GM06990 (cell line): ENCODE measurements at places on chromosomes 5 and 9.

GRCh38 chr5:18202164-18202563, 567.9 kb downstream of the TAF11L14 start:
- DNase-seq, result no peak

DNA sequence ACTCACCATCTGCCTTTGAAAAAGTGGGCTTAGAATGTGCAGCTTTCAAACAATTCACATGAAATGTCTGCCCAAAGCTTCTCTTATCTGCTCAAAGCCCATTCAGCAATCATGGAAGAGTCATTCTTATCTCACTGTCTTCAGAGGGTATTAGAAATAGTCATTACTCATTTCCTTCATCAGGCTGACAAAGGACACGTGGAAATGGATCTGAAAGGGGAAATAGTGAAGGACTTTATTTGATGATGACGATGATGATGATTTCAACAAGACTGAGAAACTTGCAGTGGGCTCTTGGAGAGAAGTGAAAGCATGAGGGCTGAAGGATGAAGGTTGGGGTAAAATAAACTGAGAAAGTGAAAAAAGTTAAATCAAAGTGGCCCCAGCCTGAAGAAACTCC, 194.3 kb downstream of the SMARCA2 start:
- peak; percentile 31 for DNase-seq

GRCh38 chr5:123350742-123351141, 72.5 kb downstream of the CEP120 start:
- DNase-seq, result no peak

- peak; percentile 37 for DNase-seq
These were observed 57.2 kb downstream of the COL5A1 start for GRCh38 chr9:134698587-134699342.

DNA sequence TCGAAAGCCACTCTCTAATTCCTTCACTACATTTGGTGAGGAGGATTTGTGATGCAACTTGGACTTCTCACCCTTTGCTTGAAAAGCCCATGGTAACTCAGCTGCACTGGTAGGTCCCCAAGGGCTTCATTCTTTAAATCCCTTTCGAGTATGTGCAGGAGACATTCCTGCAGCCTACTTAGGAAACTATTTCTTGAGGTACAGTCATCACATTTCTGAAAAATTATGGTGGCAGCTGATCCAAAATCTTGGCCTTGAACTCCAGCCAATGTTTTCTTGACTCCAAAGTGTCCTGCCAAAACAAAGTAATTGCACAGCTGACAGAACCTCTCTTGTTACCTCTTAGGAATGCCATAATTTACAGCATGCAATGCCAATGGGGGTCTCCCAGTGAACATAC, 99.7 kb downstream of the NPR3 start:
- no peak for DNase-seq

- DNase-seq, result no peak
These were observed 38.6 kb upstream of the PIK3R1 start for GRCh38 chr5:68176802-68177479.

- DNase-seq, result no peak
These were observed 88.0 kb upstream of the ELL2 start for GRCh38 chr5:96049398-96050272.

GRCh38 chr5:144429405-144429804, 258.7 kb downstream of the KCTD16 start:
- DNase-seq, result no peak

DNA sequence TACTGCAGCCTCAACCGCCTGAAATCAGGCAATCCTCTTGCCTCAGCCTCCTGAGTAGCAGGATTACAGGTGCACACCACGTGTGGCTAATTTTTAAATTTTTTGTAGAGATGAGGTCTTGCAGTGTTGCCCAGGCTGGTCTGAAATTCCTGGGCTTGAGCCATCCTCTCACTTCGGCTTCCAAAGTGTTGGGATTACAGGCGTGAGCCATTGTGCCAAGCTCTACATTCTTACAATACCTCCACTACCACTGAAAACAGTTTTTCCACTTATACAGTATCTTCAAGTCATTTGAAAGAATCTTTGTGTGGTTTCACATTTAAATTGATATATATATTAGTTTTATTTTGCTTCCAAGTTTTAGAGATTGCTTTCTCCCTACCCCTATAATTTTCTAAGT, 42.6 kb downstream of the LARP1 start:
- no peak for DNase-seq

DNA sequence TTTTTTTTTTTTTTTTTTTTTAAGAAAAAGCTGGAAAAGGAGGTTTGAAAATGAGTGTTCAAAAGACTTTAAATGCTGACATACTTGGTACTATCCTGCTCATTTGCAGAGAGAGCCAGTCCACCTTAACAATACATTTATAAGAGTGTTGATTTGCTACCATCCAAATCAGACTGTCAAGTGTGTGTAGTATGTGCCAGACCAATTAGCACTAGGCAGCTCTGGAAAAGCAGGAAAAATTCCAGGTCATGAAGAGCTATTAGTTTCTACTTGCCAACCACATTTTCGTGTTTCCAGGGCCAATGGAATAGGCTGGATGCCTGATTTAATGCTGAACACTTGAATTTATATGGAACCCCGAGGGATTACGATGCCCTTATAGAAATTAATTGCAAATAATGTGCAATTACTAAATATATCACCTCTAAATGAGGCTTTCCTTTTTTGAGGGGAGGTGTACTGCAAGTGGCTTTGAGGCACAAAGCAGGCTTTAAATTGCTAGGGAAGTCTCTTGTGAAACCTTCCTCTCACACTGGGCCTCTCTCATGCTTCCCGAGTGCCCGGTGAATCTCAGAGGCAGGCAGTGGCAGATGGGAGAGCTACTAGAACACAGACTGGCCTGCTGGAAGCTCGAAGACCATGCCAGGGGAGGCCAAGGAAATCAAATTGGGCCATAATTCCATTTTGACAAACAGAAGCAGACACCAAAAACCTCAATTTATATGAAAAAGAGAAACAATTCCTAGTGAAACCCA, 178.7 kb downstream of the PPP2R2B start:
- DNase-seq, result no peak

DNA sequence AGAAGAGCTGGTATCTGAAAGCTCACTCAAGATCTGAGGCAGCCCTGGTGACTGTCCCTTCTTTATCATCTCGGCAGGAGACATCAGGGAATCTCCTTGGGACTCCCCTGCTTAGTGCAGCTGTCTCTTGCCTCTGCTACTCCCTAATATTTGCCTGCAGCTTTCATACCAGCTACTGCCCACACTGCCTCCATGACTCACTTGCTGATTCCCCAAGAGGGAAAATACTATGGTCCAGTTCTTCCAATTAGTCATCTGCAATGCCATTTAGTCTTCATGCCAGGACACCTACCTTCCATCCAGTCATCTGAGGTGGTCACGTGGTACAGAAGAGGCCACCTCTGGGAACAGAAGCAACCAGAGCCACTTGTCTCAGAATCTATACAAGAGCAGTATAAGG, 270.8 kb downstream of the NTRK2 start:
- DNase-seq, result no peak

DNA sequence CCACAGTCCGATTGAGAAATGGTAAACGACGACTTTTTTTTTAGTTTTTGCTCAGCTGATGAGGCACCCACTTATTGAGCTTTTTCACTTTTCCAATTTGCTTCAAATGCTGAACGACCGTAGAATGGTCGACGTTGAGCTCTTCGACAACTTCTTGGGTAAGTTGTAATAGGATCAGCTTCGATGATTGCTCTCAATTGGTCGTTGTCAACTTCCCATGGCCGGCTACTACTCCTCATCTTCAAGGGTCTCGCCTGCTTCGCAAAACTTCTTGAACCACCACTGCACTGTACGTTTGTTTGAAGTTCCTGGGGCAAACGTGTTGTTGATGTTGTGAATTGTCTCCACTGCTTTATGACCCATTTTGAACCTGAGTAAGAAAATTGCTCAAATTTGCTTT, 35.7 kb downstream of the NSD1 start:
- DNase-seq, result no peak

DNA sequence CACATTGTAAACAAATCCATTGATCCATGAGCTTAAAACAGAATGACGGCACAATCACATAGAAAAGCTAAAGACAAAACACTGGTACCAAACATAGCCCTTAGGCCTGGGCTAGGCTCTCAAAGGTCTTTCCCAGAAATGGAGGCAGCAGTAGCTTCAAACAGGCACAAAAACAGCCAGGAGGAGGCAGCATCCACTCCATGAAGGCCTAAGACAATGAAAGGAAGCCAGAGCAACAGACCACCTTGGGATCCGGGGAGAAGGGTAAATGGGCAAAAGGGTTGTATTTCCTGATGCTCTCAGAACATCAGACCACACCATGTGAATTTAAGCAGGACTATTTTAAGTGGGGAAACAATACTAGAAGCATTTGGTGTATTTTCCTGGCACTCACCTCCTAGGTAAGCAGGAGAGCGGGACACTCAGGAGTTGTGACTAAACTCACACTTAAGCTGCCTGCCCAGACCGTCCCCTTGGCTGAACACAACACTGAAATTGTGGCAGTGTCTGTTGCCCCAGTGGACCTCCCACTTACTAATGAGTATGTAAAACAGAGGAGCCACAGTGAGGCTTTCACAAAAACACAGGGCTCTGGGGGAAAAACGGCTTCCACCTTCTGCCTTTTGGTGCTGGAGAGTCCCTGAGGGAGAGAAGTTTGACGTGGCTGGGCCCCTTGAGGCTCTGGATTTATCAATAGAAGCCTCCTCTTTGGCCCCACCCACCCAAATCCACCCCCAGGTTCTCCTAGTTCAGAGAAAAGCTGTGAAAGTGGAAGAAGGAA, 11.9 kb downstream of the GNPDA1 start:
- DNase-seq, result no peak

DNA sequence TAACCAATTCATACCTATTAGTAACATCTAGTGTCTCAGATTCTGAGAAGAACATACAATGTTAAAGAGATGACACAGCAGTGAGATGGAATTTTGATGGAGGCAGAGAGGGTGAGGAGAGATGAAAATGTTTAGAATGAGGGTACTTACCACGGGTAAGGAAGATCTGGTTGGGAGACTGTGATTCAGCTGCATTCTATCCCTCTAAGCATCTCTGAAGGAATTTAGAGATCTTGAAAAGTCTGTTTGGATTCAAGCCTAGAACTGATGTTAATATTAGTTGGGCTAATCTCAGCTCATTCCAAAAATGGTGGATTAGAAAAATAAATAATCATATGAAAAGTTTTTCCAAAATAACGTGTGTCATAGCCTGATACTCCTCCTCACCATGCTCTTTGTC, 191.5 kb upstream of the CLINT1 start:
- no peak for DNase-seq

DNA sequence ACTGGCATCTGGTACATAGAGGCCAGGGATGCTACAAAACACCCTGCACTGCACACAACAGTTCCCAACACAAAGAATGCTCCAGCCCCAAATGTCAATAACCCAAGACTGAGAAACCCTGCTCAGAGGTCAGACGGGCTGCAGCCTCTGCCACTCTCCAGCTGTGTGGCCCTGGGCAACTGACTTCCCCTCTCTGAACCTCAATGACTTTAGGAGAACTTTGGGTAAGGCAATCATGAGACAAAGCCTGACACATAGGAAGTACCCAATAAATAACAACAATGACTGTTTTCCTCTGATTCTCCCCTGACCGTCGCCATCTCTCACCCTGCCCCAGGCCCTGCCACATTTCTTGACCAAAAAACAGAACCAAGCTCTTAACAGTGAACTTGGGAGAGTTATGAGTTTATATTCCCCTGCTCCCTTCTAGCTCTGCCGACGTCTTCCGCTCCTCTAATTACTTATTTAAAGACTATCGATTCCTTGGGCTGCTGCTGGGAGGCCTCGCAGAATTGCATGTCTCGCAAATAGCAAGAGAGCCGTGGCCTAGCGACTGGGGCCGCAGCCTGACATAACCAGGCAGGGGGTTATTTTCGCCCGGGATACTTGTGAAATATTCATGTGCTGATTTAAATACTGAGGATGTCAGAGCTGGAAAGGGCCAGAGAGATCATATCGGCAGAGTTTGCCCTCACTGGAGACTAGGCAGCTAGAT, 24.5 kb upstream of the CRB2 start:
- no peak for DNase-seq

GRCh38 chr5:149337736-149338135, 7.6 kb upstream of the GRPEL2 start:
- no peak for DNase-seq

GRCh38 chr9:132412089-132412488, 2.1 kb downstream of the CFAP77 start:
- no peak for DNase-seq

DNA sequence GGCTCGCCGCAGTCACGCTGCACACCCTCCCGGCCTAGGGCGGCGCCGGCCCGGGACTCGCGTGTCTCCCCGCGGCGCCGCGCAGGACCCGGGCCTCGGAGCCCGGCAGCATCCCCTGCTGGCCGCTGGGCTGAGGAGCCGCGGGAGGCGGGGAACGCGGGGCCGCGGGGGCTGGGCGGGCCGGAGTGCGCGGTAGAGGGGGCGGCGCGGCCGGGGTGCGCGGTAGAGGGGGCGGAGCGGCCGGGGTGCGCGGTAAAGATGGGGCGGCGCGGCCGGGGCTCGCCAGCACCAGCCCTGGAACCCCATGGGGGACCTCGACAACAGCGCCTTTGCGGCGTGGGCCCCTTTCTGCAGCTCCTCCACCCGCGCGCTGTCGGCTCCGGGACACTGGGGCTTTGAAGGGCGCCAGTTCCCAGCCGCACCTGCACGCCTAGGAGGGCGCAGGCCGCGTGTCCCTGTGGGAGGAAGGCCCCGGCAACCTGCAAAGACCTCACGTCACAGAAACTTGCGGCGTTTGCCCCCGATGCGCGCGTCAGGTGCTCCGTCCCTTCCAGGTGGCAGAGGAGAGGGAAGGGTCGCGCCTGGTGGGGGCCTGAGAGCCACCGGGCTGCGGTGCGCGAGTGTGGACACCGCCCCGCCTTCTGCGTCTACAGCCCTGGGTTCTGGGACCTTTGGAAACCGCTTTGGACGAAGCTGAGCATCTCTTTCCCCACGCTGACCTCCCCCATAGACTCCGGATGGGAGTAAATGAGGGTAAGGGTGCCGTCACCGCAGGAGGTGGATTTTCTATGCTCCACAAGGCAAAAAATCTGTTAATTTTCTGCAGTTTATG, 49.6 kb downstream of the NSUN2 start:
- peak; percentile 26 for DNase-seq

DNA sequence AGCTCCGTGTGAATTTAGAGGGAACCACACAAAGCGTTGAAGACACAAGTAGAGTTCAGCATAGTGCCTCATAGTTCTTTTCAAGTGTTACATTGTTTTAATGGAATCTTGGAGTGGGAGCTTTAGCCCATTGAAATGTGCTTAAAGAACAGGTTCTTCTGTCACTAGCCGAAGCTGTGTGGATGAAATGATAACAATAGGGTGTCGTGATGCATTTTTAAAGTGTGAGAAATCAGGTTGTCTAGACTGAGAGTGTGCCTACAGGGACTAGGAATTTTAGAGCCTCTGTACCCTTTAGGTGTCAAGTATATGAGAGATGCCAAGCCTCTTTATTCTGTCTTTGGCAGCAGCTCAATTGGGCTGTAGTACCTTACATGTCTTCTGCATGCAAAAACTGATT, 83.0 kb downstream of the NDUFS4 start:
- DNase-seq, result no peak

GRCh38 chr5:57710126-57710525, 227.5 kb upstream of the ACTBL2 start:
- no peak for DNase-seq

DNA sequence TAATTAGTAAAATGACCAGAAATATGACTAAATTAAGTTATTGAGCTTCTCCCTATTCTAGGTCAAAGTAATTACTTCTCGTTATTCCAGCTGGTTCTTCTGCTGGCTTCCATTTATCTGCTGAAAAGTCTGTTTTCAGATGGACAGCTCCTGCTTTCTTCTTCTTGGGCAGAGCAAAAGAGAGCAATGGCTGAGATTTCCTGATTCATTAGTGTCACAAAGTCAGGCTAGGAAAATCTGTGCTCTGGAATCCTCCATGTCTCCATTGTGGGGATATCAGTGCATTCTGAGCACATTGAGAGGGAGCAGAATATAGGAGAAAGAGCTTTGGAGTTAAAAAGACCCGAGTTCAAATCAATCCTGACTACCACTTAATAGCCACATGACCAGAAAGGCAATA, 33.7 kb upstream of the NRG2 start:
- no peak for DNase-seq
